ENCODE measurements at places on chromosomes 6 and 20.
A peak's percentile ranks its signal among the peaks of the same experiment; 100 is the strongest.

DNA sequence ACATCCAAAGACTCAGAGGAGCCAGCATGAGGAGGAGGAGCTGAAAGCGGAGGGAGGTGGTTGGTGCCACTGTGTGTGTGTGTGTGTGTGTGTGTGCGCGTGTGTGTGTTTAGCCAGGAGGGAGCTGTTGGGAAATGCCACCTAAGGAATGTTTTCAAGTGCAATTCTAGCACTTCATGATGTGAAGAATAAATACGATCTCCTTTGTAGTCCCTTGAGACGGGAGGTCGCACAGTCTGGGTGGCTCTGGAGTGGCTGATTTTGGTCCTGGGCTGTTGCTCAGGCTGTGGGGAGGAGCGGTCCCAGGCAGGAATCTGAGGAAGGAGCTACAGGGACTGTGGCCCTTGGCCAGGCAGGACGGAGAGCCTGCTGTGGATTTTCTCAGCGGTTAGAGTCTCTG is 93.7 kb downstream of the PPP1R14C start:
- no peak for DNase-seq

DNA sequence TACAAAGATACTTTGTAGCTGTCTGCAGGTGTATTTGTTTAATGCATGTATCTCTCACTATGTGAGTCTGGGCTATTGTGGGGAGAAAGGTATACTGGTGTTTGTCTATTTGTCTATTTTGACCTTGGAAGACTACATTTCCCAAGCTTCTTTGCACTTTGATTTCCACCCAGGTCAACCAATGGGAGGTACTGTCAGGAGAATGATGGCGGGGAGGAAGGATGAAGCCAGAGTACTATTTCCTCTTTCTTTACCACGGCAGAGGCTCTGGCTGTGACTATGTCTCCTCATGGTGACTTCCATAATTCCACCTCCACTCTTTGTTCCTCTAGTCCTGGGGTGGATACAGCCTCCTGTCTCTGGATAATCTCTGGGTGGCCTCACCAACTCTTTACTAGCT is 23.1 kb downstream of the LBP start:
- no peak for DNase-seq

GRCh38 chr20:1684872-1685271 is 27.3 kb upstream of the SIRPG start:
- no peak for DNase-seq

DNA sequence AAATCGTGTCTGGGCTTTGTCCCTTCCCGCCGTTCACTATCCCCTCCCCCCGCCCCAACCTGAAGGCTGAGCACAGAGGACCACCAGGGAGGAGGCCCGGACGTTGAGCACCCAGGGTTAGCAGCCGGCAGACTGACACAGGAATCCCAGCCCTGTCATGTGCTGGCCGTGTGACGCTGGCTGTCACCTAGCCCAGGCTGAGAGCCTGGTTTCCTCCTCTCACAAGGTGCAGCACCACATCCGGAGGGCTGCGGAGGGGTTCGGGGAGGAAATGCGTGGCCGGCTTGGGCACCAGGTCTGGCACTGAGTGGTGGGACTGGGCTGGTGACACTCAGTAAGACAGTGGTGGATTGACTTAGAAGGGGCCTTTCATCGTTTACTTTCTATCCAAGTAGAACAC is 4.6 kb upstream of the LSM14B start:
- DNase-seq: no peak

- DNase-seq: no peak
Observed at GRCh38 chr6:30917487-30917886, 3.4 kb downstream of the VARS2 start.

GRCh38 chr20:61055180-61056010 is 196.7 kb upstream of the CDH4 start:
- DNase-seq: no peak

GRCh38 chr6:35058358-35058675 is 82.8 kb downstream of the TCP11 start:
- DNase-seq: no peak

- no peak for DNase-seq
Observed at GRCh38 chr20:23157734-23158133, 71.6 kb upstream of the CD93 start.

DNA sequence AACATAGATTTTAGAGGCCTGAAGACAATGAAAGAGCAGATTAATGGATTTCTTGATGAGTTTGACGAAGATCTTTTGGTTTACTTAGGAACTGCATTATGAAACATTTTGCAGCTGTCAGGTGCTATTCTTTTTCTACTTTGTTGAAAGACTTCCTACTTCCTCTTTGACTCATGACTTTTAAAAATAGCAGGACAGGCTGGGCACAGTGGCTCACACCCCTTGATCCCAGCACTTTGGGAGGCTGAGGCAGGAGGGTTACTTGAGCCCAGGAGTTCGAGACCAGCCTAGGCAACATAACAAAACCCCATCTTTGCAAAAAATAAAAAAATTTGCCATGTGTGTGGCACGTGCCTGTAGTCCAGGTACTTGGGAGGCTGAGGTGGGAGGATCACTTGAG is 52.0 kb downstream of the ITCH start:
- no peak for DNase-seq

DNA sequence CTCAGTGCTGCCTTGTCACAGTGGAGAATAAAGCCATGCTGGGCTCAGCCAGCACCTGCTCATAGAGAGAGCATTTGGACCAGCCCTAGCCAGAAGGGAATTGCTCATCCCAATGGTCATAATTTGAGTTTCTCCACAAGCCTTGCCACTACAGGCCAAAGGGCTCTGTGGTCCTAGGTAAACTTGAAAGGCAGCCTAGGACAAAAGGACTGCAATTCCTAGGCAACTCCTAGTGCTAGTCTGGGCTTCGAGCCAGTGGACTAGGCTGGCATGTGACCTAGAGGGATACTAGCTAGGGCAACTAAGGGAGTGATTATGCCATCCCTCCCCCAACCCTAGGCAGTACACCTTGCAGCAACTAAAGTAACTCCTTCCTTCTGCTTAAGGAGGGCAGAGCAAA is 516.2 kb downstream of the BCKDHB start:
- DNase-seq: no peak

GRCh38 chr20:64160118-64160517 is 4.1 kb upstream of the MYT1 start:
- DNase-seq: no peak

GRCh38 chr20:14633507-14633906 is 296.1 kb upstream of the FLRT3 start:
- DNase-seq: no peak

GRCh38 chr6:33794910-33795623 is 6.1 kb upstream of the LEMD2 start:
- DNase-seq: no peak

- no peak for DNase-seq
Observed at GRCh38 chr6:157769776-157770426, 53.1 kb upstream of the SNX9 start.

DNA sequence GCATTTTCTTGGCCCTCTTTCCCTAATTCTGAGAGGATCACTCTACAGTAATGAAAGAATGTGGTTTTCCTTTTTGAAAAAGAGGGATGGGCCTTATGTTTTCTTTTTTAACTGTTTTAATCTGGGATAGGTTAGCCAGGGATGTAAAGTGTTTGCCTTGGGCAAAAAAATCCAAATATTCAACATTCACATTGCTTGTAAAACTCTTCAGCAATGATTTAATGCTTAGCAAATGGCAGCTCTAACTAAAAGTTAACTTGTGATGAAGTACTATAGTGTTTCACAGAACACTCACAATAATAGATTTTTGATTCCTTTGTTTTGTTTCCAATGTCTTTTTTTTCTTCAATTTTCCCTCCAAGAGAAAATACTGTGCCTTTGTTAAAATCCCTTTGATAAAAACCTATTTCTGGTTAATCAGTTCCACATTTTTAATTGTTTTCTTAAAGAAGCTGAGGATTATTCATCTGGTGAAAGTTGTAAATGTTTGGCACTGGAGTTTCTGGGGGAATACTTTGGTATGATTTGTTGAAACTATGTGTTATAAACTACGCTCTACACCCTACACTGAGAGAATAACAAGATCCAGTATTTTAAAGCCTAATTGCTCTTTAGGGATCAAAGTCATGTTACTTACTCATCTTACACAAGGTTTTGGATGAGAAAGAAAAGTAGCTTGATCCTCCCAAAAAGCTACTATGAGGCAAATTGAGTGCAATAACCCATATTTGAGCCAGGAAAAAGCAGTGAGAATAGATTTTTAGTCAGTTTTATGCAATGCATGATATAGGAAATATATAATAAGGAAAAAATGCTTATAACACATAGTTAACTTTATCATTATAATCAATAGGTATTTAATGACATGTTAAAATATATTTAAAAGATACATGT is 335.8 kb downstream of the EPHA7 start:
- DNase-seq: no peak

DNA sequence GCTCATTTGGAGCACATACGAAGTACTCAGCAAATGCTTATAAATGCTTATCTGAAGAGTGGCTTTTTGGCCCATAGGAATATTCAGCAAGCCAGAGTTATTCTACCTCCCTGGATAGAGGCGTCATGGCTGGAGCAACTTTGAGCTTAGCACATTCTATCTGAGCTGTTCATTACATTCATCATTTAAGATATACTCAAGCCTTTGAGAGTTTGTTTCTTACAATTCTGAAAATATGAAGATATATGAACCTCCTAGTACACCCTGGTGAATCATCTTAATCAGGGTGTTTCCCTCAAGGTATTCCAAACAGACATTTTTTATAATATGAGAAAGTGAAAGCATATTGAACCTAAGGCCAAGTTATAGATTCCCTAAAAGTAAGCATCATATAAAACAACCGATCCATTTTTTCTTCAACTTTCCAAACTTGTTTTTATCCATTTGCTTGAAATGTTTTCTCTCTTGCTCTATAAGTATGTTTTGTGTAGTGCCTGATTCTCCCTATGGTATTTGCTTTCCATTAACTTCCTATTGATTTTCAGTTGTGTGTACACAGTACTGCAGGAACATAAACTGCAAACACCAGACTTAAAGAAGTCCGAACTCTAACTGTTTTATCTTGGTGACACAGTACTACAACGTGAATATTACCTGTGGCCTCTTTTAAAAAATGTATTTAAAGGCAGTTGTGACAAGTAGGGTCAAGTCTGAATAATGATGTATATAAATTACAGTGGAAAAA is 139.7 kb upstream of the PTPRK start:
- no peak for DNase-seq

- no peak for DNase-seq
Observed at GRCh38 chr20:19880256-19881079, 122.4 kb downstream of the RIN2 start.

DNA sequence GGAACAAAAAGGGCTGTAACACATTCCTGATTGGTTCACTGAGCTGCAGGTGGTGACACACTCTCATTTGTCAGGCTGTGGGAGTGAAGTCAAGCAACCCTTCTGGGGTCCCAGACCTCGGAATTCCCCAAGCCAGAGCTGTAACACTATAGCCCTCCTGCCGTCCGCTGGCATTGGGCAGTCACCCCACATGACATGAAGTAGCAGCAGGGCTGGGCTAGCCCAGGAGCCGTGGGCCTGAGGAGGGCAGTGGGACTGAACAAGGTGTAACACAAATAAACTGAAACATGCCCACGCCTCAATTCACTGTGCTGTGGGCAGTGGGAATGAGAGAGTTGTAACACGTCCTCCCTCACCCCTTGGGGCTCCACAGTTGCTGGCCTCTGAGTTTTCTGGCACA is 689.1 kb upstream of the EYS start:
- DNase-seq: no peak

DNA sequence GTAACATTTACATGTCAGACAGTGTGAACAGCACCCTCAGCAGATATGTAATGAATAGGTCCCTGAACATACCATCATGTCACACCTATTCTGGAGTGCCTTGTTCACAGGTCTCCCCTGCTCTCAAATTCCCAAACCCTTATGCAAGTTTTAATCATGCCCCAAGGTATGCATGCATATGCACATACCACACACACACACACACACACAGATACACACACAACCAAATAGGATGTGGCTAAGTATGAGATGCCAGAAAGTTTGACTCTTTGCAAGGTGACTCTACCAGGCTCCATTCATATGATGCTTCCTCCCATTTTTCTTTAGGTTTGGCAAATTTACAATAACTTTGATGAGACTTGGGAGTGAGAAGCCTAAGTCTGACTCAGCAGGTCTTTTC is 243.8 kb upstream of the IRAK1BP1 start:
- no peak for DNase-seq

DNA sequence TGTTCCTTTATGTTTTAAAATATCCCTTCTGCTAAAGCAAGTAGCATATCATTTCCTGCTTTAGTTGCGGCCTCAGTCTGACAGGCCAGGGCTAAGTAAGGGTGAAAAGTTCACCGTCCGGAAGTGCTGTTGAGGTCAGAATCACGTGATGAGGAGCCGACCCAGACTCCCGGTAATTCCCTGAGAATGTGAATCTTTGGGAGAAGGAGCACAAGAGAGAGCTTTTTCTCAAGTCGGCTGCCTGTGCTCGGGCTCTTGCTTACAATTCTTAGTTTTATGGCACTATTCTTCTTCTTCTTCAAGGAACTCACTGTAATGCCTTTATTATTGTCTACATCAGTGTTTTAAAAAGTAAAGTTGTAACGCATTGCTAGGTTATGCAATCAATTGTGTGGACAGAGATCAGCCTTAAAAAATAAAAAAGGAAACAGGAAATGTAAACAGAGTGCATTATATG is 309.3 kb downstream of the PRL start:
- DNase-seq: no peak

DNA sequence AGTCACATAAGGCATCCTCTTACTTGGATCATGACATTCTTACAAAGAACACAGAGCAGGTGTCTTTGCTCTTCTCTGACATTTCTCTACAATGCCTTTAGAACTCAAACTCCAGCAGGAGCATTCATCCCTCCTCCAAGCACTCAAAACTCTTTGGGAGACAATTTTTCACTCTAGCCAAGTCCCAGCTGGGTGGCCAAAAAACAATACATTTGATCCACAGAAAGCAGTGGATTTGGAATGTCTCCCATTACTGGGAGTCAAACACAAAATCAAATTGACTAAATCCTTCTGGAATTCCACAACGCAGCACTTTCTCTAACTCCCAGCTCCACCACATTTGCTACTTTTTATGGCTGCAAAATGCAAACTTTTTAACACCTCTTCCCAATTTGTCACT is 108.6 kb upstream of the VGLL2 start:
- DNase-seq: no peak

DNA sequence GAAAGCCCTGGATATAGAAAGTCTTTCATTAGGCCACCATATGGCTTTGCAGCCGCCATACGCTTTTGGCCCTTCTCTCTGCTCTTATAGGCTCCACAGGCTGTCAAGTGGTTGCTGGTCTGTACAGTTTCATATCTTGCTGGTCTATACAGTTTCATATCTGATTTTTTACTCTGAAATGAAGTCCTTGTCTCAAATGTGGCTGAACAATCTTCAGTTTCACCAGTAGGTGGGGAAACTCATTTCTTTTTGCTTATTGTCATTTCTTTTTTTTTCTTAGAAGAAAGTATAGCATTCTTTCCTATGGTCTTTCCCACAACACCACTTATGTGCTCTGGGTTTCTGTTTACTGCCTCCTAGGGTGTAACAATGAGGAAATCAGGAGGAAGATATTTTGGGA is 771.4 kb upstream of the MMS22L start:
- DNase-seq: no peak

- DNase-seq: peak; percentile 74
Observed at GRCh38 chr6:46781478-46782378, 11.5 kb upstream of the MEP1A start.
